ENCODE measurements at places on chromosomes 7 and 10.
A peak's percentile ranks its signal among the peaks of the same experiment; 100 is the strongest.

DNA sequence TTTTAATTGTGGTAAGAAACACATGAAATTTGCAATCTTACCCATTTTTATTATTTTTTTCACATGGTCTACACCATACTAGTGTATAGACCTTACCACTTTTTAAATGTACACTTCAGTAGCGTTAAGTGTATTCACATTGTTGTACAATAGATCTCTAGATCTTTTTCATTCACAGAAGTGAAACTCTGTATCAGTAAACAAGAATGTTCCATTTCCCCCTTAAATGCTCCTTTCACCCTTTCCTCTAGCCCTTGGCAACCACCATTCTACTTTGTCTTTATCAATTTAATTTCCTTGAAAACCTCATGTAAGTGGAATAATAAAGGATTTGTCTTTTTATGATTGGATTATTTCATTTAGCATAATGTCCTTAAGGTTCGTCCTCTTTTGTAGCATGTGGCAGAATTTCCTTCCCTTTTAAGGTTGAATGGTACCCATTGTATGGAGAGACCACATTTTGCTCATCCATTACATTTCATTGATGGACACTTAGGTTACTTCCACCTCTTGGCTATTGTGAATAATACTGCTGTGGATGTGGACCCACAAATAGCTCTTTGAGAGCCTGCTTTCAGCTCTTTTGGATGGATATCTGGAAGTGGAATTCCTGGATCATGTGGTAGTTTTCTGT, 45.7 kb downstream of the SNX10 start:
- DNase-seq, result no peak

GRCh38 chr7:81004098-81004497, 85.2 kb upstream of the SEMA3C start:
- no peak for DNase-seq

DNA sequence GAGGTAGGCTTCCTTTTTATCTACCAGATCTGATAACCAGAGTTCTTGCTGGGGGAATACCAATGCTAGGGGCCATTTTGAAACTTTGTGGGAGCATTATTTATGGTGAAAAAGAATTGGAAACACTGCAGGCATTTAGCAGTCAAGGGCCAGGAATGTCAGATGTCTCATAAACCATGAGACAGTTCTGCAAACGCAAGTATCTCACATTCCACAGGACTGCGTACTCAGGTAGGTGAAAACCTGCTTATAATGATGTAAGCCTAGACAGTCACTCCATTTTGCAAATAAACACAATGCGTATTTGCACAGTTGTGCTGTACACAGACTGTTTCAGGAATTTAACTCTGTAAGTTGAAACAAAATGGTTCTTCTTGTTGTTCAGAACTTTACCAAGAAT, 33.9 kb downstream of the ECHDC3 start:
- DNase-seq, result no peak

- peak; percentile 64 for DNase-seq
Observed at GRCh38 chr7:35185908-35186731, 67.8 kb downstream of the TBX20 start.

- no peak for DNase-seq
Observed at GRCh38 chr7:144824360-144824759, 11.5 kb downstream of the TPK1 start.

- DNase-seq, result no peak
Observed at GRCh38 chr7:80593869-80594586, 44.4 kb upstream of the CD36 start.

GRCh38 chr7:23938937-23939552, 229.0 kb downstream of the STK31 start:
- DNase-seq, result no peak

DNA sequence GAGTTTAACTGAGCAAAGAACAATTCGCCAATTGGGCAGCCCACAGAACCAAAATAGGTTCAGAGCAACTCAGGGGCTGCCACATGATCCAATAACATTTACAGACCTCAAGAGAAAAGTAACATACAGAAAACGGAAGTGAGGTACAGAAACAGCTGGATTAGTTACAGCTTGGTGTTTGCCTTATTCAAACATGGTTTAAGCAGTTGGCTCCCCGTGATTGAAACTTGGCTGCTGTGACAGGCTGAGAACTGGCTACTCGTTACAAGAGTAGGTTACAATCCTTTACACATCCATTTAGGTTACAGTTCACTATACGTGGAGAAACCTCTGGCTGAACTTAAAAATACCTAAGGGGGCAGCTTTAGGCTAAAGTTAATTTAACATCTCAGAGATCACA, 673.1 kb upstream of the PHF14 start:
- DNase-seq, result no peak

All from liver (tissue), 10 donors.